ENCODE measurements at places on chromosomes 5 and 9.

DNA sequence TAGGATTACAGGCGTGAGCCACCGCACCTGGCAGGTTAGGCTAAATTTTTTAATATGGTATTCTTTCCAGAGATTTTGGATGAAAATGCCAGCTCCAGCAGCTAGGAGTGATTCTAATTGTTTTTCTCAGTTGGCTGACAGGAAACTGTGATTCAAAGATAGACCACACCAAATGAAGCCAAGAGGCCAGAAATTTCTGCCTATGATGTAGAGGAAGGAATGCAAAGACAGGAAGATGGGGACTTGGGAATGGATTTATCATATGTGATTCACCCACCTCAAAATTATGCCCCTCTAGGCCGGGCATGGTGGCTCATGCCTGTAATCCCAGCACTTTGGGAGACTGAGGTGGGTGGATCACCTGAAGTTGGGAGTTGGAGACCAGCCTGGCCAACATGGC lies 53.3 kb downstream of the UGCG start:
- DNase-seq, result no peak

- no peak for DNase-seq
Measured at GRCh38 chr9:93510041-93510440, 56.7 kb upstream of the FAM120AOS start.

- DNase-seq, result peak; percentile 98
Measured at GRCh38 chr9:21836437-21837161, 34.2 kb downstream of the MTAP start.

DNA sequence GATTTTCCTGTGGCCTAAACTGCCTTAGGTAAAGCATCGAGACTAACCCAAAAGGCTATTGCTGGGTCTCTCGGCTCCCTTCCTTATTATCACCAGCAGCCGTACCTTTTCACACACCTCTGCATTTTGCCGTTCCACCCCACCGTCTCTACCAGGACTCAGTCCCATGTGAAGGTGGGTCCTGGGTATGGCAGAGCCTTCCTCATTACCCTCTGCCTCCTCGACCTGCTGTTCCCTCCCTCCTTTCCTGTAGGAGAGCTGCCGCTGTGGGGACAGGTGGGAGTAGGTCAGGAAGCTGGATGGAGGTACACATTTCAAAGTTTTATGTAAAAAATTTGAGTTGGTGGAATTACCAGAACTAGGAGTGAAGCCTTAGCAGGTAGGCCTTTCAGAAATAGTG lies 1.8 kb downstream of the CCL28 start:
- no peak for DNase-seq

GRCh38 chr5:4206127-4206526 lies 610.5 kb downstream of the IRX1 start:
- no peak for DNase-seq

DNA sequence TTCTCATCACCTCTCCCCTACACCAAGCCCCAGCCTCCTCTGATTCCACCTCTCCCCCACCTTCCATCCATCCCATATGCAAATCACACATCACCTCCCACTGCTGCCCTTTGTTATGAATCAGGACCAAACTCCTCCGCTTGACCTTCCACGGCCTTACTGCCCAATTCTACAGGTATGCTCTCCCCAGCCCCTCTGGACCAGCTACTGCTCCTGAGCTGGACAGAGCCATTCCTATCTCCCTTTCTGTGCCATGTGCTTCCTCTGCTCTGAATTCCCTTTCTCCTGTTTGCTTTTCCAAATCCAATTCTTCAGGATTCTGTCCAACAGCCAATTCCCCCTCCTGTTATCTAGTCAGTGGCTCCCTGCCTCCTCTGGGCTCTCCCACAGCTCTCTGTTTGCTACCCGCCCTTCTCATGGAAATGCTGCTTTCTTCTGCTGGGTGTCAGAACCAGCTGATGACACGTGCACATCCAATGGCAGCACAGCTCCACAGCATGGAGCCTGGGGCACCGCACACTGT lies 8.3 kb downstream of the FABP6 start:
- DNase-seq, result no peak

DNA sequence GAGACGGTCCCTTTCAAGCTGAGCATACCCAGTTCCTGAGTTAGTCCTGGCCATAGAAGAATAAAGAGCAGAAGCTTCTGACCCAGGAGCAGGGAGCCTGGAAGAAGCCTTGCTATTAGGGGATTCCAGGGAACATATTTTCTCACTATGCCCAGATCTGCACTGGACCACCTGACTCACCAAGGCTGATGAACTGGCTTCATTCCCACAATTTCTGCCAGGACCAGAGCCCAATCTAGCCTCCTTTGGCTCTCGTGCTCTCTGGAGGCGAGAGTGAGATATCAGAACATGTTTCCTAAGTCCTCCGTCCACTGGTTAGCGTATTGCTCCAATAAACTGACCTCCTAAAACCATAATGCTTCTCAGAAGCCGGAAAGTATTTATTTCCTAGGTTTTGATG lies 9.9 kb downstream of the GABBR2 start:
- no peak for DNase-seq

- DNase-seq, result no peak
Measured at GRCh38 chr5:56228631-56229030, 4.5 kb downstream of the ANKRD55 start.

GRCh38 chr9:12595400-12595799 lies 97.8 kb upstream of the TYRP1 start:
- no peak for DNase-seq

- DNase-seq, result no peak
Measured at GRCh38 chr9:97706246-97706645, 9.1 kb upstream of the XPA start.

GRCh38 chr9:95129476-95130291 lies 187.8 kb downstream of the FANCC start:
- no peak for DNase-seq

GRCh38 chr9:36832164-36832795 lies 201.8 kb downstream of the PAX5 start:
- no peak for DNase-seq

Data from AG09309 (cell line).